Activated CD4-positive, alpha-beta T cell treated with anti-CD3 and anti-CD28 coated beads, Interleukin-2, amount 10 ng/mL, durations not matched to agents 7 days and 5 days (primary cell): ENCODE measurements at places on chromosomes 3 and 15.

- DNase-seq: no peak
Measured at GRCh38 chr3:135497979-135498378, 467.5 kb upstream of the PPP2R3A start.

DNA sequence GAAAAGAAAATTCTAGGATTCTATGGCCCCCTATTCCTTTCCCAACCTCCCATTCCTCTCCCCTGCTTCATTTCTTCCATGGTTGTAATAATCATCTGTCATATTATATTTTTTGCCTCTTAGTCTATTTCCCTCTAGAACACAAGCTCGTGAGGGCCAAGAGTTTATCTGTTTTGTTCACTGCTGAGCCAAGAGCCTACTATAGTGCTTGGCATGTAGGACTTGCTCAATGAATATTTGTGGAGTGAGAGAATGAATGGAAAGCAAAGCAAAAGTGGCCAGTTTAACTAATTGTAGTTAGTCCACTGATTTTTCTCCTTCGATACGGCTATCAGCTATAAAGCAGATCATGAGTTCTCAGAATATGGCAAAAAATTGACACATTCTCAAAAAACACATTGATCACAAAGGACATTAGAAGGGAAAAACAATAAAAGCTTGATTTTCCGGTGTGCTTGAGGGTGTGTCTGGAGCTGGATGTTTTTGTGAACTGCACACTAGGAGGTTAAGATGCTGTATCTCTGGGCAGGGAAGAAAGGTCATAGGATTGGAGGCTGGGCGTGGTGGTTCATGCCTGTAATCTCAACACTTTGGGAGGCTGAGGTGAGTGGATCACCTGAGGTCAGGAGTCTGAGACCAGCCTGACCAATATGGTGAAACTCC, 25.0 kb upstream of the CTSH start:
- no peak for DNase-seq

GRCh38 chr3:194871864-194872668, 186.4 kb downstream of the FAM43A start:
- DNase-seq: no peak

- no peak for DNase-seq
Measured at GRCh38 chr15:81256916-81257315, 60.2 kb downstream of the IL16 start.

DNA sequence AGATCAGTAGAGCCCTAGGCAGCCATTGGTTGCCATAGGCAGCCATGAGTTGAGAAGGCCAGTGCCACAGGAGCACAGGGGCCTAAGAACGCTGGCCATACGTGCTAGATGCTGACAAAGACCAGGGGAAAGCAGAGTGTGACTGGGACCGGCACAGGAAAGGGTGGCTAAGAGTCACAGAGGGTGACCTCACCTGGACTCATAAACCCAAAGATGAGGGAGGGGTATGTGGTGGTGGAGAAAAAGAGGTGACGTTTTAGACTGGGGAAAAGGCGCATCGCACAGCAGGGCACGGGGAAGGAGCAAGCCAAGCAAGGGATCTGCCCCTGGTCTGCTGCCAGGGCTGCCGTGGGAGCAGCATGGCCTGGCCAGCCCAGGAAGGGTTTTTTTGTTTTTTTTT, 122.5 kb downstream of the VGLL4 start:
- DNase-seq: no peak

DNA sequence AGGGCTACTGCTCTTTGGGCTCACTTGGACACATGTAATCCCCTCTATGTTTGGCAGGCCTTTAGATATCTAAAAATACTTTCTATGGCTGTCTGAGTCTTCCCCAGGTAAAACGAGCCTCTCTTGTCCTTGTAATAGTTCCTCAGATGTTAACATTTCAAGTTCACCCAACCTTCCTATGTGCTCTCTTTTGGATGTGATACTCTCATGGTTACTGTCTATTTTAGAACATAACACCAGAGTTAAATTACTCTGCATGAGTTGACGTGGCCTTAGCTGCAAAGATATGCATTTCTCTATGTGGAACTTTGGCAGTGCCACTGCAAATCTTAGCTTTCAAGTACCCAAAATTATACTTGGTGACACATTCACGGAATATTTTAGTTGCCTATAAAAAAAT, 31.9 kb upstream of the CSPG5 start:
- DNase-seq: no peak

GRCh38 chr3:120198305-120198878, 86.6 kb downstream of the GPR156 start:
- DNase-seq: no peak
